ENCODE measurements at places on chromosomes 1 and 21.

DNA sequence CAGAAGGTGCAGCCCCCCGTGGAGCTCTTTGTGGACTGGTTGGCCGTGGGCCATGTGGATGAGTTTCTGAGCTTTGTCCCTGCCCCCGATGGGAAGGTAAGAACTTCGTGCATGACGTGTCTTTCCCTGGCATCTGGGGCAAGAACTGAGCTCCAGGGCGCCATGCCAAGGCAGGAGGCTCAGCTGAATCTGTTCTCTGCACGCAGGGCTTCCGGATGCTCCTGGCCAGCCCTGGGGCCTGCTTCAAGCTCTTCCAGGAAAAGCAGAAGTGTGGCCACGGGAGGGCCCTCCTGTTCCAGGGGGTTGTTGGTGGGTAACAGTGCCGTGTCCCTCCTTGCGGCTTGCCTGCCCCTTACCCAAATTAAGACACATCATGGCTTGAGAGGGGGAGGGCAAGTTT lies 27.7 kb downstream of the PADI3 start:
- DNase-seq, result no peak

DNA sequence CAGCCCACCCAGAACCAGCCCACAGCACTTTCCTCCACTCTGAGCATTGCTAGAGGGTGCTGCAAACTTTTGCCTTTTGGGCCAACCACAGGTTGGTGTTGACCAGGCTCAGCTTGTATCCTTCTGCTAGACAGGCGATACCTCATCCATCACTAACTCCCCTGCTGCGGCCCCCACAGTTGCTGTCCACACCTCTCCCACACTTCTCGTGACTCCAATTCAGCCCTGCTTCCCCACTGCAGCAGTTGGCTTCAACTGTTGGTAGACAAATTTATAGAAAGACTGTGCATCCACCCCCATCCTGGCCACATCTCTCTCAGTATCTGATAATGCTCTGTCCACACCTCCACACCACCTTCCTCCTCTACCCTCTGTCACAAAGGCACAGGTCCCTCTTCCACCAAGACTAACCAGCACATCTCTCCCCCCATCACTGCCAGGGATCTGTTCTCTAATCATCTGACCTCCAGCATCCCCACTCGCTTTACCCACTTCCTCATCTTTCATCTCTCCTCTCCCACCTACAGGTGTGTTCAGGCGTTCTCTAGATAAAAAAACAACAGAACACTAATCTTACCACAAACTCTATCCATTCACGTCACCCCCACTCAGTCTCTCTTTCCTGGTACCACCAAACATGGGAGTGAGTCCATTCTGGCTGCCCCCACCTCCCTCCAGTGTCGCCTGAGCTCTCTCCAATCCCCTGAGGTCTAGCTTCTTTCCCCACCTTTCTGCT lies 15.8 kb upstream of the SLC25A44 start:
- DNase-seq, result no peak

GRCh38 chr1:82517586-82517985 lies 716.9 kb downstream of the ADGRL2 start:
- no peak for DNase-seq

DNA sequence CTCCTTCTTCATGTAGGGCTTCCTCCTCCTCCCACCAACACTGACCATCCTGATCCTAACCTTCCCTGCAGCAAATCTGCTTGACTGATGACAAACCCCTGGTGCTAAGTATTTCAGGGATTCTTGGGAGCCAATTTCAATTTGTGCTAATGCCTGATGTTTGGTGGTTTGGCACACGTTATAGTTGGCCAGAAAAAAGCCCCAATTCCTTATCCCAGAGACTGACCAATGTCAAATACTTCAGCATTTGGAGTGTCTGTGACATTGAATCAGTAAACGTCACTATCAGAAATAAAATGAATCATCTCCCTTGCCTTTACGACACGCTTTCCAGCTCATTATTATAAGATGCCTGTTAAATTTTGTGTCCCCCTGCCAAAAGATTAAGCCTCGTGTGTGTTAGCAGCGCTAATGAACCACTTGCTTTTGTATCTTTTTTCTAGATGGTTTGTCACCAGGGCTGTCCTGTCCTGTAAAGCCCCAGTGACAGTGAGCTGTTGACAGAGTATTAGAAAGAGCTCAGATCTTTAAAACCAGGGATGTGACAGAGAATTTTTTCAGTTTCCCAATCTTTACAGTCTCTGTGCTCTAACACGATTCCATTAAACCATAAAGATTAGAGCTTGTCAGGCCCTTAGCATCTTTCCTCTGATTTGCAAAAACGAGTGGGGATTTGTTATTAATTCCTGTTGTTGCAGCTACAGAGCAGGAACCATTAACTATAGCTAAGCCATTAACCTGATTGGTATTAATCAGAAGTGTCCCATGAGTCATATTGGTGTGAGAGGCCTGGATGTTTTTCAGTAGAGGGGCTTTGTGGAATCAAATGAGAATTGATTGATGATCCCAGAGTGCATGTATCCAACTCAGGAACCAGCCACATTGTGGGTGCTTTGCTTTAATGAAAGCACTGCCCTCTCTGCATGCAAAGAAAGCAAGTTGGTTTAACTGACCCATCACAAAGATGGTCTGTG lies 665.1 kb upstream of the PLXNA2 start:
- DNase-seq, result no peak

- DNase-seq, result no peak
Observed at GRCh38 chr1:66176012-66176715, 357.8 kb upstream of the SGIP1 start.

GRCh38 chr1:53110370-53111072 lies 31.9 kb downstream of the SLC1A7 start:
- DNase-seq, result no peak

GRCh38 chr21:42556960-42557359 lies 43.3 kb downstream of the SLC37A1 start:
- no peak for DNase-seq

DNA sequence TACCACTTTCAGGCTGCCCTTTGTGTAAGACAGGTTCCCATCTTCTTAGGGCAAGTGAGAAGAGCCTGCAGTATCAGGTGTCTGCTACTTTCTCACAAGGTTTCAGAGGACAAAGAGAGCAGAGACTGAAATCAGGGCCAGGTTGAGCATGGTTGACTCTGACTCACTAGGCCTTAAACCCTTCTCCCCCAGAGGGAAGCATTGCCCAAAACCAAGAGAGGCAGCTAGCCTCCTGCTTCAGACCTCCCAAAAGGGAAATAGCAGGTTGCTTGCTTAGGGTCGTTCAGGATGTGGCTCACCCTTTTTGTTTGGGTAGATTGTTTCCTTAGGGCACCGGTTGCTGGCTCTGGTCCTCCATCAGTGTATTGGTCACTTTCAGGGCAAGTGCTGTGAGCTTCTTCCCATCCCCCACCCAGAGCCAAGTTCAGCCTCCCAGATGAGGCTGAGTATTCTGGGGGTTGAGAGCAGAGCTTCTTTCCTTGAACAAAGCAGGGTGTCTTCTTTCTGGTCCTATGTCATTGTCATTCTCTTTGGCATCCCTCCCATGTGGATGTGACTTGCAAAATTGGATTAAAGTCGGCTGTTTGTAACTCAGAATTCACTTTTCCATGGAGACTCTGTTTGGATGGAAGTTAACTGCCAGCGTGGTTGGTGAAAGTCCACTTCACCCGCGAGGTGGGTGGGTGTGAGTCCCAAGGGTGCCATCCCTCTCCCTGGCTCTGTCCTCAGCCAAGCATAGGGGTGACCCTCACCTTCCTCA lies 55.5 kb upstream of the GALNT2 start:
- DNase-seq, result no peak

DNA sequence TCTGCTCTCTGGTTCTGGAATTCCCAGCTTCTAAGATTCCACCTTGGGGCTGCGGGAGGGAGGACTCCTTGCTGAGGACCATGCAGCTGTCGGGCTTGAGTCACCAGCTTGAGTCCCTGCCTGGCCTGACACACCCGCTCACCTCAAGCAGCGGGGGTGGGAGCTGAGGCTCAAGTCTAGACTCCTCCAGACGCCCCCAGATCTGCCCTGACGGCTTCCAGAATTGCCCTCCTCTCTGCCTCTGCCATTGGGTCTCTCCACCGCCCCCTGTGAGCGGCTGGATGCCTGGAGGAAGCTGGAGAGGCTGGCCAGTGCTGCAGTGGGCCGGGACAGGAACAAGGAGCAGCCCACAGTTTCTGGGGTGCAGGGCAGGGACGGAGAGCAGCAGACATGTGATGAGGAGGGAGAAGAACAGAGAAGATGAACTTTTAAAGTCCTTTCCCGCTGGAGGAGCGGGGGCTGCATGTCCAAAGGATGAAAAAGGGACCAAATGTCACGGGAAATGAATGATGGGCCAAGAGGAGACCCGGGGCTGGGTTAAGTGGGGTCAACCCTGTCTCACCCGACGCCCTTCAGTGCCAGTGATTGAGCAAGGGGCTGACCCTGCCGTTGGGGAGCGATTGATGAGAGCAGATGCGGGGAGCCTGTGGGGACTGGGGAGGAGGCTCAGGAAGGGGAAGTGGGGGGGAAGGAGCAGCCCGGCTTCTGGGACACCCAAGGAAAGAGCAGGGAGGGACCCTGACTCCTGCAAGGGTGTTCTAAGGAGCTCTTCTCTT lies 13.5 kb downstream of the CRABP2 start:
- no peak for DNase-seq

DNA sequence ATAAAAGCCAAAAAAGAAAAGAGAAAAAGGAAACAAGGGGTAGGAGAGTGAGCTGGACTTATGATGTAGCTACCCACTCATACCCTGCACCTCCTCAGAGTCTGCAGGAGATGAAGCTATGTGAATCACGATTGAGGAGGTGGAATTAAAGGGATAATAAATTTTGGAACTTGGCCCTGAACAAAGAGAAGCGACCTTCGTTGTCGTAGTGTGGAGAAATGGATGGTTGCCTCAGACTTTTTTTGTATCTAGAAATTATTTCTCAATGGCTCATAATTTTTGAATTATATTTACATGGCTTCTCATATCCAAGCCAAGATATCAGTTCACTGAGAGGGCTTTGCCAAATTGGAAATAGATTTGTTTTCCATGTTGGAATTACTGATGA lies 37.8 kb upstream of the SIPA1L2 start:
- no peak for DNase-seq

GRCh38 chr1:164875518-164875917 lies 316.5 kb downstream of the PBX1 start:
- DNase-seq, result no peak

DNA sequence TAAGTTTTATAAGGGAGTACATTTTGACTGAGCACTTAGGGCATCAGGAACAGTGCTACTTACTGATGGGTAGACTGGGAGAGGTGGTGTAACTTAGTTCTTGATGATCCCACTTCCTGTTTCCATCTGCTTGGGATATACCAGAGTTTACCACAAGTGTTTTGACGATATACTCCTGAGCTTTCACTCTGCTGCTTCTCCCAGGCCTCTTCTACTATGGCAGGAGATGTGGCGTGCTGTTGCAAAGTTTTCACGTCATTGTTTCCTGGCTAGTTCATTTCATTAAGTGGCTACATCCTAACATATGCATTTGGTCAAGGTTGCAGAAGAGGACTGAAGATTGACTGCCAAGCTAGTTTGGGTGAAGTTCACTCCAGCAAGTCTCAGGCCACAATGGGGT lies 41.3 kb upstream of the LAMC2 start:
- no peak for DNase-seq

Measured in putamen (tissue), 1 donor.